ENCODE measurements at places on chromosomes 11 and 22.

DNA sequence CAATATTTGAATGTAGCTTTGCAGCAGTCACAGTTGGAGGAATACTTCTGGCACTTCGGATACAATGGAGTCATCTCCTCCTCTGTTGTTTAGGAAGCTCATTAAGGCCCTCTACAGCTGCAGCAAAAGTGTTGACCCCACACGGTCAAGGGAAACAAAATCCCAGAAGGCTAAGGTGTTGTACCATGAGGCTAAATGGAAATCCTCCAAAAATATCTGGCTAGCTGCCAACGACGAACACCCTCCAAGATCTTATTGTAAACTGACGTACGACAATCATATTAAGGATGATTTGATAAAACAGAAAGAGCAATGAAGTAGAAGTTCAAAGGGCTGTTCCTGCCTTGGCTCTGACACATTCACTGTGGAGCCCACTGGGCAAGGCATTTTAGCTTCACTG lies 4.0 kb downstream of the POGLUT3 start:
- no peak for DNase-seq

GRCh38 chr11:69108030-69108429 lies 47.7 kb upstream of the SMIM38 start:
- DNase-seq: no peak

DNA sequence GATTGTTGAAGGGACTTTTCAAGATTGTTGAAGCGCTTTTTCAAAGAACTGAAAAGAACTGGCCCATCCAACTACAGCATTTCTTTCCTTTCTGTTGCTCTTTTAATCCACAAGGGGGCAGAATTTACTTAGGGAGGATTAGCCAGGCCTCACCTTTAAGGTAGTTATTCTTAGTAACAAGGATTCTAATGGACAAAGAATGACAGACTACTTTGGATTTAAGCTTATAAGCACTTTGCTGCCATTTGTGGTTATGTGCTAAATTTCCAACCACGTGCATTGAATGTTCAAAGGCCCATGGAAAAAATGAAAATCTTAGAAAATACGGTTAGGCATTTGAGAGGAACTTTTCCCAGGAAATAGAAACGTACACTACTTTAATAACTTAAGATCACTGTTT lies 49.5 kb upstream of the HSPA8 start:
- DNase-seq: peak; percentile 77

GRCh38 chr11:75386942-75387630 lies 12.2 kb upstream of the RPS3 start:
- DNase-seq: no peak

GRCh38 chr11:60204922-60205321 lies 22.0 kb upstream of the MS4A6A start:
- DNase-seq: peak; percentile 72

DNA sequence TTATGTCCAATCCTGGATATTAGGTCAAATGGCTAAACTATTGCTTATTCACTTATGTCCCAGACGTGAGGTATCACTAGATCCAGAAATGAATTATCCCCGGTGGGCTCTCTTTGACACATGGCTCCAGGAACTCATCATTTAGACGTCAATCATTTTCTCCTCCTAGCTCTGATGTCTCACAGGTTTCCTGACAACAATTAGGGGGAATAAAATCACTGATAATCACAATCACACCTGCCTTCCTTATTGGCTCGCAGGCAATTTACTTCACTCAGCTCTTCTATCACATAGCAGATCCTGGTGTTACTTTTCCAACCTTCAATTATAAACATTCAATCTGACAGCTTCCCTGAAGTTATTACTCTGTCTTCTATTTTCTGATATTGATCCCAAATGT lies 634.0 kb upstream of the TENM4 start:
- no peak for DNase-seq

DNA sequence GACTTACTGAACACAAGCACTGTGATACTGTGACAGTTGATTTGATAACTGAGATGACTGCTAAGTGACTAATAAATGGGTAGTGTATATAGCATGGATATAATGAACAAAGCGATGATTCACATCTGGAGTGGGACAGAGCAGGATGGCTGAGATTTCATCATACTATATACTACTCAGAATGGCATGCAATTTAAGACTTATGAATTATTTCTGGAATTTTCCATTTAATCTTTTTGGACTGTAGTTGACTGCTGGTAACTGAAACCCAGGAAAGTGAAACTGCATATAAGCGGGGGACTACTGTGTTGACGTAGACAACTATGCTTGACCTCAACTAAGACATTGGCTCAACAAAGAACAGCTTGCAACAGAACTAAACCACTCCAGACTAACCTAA lies 20.0 kb upstream of the NUCB2 start:
- DNase-seq: peak; percentile 68

- DNase-seq: no peak
Measured at GRCh38 chr11:9146477-9146876, 55.1 kb upstream of the SCUBE2 start.

GRCh38 chr11:69644071-69644961 lies 3.4 kb downstream of the CCND1 start:
- DNase-seq: no peak

DNA sequence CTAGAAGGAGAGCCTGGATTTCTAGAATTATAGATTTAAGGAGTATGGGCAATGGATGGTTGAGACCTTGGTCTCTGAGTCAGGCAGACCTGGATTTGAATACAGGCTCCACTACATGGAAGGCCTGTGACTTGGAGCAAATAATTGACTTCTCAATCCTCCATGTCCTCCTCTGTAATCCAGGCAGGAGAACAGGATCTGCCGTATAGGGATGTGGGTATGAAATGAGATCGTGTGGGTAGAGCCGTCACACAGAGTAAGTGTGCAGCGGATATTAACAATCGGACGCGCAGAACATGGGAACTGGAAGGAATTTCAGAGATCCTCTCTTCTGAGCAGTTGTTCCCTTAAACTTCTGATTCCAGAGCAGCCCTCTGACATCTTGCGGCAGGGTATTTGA lies 11.5 kb upstream of the TMPRSS13 start:
- DNase-seq: no peak

DNA sequence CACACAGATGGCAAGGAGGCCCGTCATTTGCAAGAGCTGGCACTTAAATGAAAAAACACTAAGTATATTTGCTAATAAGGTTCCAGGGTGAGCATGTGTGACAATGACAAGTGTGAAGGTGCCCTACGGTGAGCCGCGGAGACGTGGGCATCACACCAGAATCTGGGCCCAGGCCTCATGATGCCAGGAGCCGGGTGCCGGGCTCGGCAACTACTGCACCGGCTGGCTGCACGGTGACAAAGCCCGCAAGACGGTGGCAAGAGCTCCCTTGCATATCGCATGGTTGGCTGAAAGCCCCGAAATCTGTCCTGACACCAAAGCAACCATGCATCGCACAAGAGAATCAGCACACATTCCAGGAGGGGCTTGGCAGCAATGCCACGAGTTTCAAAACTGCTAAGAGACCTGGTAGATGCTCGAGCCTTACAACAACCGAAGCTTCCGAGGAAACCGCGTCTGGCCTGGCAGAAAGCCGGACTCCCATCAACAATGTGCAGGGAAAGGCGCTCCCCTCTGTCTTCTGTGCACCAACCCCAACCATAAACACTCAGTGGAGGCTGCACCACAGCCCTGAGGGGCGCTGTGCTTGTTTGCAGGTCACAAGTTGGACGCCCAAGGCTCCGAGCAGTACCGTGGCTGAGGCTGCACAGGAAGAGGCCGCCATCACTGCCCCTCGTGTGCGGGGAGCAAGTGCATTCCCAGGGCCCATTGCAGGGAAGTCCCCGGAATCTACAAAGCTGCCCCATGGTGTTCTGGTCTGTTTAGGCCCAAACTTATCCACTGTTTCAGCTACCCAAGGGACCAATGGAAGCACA lies 339.7 kb downstream of the CTTN start:
- no peak for DNase-seq

GRCh38 chr11:20647976-20648565 lies 21.3 kb upstream of the NELL1 start:
- peak; percentile 47 for DNase-seq

GRCh38 chr11:74345420-74345819 lies 34.0 kb upstream of the P4HA3 start:
- no peak for DNase-seq

DNA sequence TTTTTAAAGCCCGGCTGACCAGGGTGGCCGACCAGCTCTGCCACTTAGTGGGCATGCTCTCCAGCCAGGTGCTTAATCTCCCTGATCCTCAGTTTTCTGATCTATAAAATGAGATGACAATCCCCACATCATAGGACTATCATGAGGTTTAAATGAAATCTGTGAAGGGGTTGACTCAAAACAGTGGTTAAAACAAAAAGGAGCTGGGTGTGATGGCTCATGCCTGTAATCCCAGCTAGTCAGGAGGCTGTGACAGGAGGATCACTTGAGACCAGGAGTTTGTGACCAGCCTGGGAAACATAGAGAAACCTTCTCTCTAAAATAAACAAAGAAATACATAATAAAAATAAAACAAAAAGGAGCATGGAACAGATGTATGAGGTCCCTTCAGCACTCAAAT lies 3.6 kb upstream of the C11orf86 start:
- DNase-seq: peak; percentile 51

GRCh38 chr11:55732936-55733335 lies 40.3 kb upstream of the OR5D13 start:
- no peak for DNase-seq

DNA sequence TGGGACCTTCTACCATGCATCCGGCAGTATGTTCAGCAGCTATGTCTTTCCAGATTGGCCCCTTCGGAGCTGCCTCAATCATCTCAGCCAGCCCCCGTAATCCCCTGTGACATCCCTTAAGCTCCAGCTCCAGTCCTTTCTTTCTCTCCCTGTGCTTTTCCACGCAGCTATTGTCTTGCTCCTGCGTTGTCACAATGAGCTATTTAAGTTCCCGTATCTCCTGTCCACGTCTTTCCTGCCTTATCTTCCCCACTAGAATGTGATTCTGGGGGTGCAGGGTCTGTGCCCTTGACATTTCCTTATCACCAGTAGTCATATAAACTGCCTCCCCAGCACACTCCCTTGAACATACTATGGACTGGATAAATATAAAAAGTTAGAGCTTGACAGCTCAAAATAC lies 5.1 kb upstream of the ETS1 start:
- DNase-seq: no peak

DNA sequence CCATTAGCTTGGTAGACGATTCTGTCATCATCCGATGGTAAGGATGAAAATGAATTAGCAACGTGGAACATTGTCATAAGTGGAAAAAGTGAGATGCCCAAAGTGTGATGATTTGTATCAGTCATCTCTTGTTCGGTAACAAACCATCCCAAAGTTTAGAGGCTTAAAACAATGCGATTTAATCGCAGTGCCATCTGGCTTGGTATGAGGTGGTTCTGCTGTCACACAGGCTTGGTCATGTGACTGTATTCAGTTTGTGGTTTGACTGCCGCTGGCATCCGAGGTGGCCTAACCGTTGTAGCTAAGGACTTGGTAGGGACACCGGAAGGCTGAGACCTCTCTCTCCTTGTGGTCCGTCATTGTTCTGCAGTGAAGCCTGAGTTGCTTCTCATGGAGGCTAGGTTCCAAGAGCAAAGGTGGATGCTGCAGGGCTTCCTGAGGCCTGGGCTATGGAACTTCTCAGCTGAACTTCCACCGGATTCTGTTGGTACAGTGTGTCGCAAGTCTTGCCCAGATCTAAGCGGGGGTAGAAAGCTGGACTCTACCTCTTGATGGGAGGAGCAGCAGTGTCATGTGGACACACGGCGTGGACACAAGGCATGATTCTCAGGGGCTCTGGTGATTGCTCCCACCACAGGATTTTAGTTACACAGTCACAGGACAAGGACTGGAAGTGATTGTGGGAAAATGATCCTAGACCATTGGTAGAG lies 36.3 kb downstream of the BCR start:
- DNase-seq: peak; percentile 35

GRCh38 chr11:111344032-111344431 lies 35.0 kb downstream of the POU2AF1 start:
- no peak for DNase-seq

DNA sequence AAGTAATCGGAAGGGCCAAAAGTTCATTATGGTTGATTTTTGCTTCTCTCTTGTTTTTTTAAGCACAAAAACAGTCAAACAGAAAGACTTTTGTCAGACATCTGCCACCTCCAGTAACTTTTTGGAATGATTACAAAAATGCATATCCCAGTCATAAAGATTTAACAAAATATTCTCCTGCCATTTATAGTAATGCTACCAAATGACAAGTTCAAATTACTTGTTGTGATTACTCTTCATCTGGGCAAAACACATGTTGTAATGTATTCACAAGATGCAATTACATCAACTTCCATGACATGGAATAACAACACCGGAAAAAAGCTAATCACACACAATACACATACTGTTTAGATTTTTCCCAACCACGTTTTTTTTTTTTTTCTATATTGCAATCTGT lies 1017.5 kb upstream of the TENM4 start:
- no peak for DNase-seq

DNA sequence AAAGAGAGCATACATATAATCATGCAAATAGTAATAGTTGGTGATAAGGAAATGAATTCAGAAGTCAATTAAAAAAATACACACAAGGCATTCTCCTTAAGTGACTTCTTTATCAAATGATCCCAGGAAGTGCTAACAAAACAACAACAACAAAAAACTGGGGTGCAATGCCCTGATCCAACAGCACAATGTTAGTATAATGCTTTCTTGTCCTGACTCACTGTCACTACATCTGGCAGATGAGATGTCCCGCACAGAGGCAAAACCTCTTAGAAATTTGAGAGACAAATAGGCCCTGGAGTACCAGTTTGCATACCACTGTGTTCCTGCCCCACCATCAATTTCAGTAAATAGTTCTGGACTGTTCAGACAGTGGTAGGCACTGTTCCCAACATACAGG lies 11.0 kb upstream of the AMBRA1 start:
- DNase-seq: no peak

GRCh38 chr11:46381048-46381818 lies at the start of gene MDK:
TSS of gene MDK (plus strand) at chr11:46381669. CDS start at chr11:46382058, 389 bp downstream.
- DNase-seq: no peak

GRCh38 chr11:96385187-96385586 lies 4.5 kb downstream of the CCDC82 start:
- no peak for DNase-seq

GRCh38 chr22:24232124-24232523 lies 12.8 kb downstream of the GGT5 start:
- no peak for DNase-seq

Data from suppressor macrophage treated with lipopolysaccharide for 1 hour (primary cell).